NCI-H187 (cell line): ENCODE measurements at places on chromosomes 7 and 10.

- no peak for DNase-seq
These were observed 458.8 kb upstream of the GHITM start for GRCh38 chr10:83680470-83680891.

DNA sequence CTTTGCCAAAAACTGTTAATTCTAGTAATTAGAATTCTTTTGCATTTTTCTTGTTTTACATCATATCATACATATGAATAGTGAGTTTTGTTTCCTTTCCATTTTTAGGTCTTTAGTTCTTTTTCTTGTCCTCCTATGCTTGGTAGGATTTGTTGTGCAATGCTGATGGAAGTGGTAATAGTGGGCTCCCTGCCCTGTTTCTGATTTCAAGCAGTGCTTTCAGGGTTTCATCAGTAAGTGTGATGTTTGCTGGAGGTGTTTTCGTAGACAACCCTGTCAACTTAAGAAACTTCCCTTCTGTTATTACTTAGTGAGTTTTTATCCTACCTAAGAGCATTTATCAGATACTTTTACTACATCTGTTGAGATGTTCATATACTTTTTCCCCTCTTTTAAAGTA lies 50.5 kb downstream of the CSGALNACT2 start:
- no peak for DNase-seq

DNA sequence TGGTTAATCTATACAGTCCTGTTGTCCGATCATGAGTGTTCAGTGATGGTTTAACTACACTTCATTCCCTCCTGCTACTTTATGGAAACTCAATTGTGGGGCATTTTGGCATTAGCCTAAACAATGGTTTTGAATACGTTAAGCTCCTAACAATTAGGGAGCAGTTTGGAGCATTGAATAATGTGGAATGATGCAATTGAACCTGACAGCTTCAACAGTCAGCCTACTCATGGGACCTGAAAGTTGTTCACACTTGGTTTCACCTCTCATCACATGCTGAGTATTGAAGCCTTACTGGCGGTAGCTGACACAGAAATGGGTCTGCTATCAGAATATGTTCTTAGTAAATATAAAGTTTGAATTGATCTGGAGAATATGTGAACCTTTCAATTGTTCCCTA lies 186.1 kb downstream of the MLLT10 start:
- no peak for DNase-seq

GRCh38 chr7:92643821-92644220 lies 53.6 kb upstream of the FAM133B start:
- no peak for DNase-seq
